Lung microvascular endothelial cell (primary cell): ENCODE measurements at places on chromosomes 7 and 10.

- DNase-seq: no peak
These were observed 141.2 kb upstream of the KLF6 start for GRCh38 chr10:3926258-3926657.

DNA sequence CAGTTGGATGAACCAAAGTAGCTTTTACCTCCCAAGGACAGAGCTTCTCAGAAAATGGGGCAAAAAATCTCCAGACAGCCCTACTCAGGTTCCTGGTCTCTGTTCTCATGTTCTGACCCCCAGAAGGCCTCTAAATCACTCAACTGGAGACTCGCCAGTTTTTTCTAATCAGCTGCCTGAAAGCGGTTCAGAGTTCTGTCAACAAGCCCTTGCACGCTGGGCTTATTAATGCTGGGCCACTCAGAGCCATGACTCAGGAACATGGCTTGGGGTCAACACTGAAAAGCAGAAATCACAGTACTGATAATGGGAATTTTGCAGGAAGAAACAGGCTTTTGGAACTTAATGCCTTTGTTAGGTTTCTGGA, 15.3 kb downstream of the ECHDC3 start:
- DNase-seq: peak; percentile 95

DNA sequence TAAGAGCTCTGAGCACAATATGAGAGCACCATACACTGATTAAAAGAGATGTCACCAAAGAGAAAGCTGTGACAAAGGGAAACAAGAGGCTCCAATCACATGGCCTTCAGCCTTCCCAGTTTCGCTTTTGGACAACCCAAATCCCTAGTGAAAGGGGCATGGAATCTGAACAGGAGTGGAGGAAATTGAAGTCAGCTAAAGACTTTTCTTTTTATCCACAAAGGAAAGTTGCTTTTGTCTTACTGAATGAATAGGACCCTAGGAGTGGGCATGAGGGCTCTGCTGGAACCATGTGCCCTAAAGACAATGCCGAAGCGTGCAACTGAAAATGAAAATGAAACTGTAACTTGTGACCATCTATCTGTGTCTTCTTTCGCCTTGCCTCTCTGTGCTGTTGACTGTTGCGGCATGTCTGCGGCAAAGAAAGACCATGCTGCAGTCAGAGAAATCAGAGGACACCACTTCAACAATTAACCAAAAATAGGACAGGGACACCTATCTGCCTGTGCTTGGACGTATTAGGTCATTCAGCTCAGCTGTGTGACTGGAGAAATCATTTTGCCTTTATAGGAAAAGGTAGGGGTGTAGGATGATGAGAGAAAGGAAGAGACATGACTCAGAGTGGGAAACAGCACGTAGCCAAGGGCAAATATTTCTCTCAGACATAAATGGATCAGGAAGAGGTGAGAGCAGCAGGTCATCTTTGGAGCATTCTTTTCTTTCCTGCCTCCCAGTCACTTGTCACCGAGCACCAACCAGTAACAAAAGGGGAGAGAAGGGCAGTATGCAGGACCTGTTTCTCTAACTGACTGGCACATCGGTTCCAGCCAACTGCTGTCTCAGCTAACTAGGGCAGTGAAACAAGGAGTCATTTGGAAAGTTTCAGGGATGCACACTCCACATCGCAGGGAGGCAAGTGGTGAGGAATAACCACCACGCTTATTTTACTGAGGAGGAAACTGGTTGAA, 12.3 kb downstream of the CAV2 start:
- DNase-seq: peak; percentile 94

DNA sequence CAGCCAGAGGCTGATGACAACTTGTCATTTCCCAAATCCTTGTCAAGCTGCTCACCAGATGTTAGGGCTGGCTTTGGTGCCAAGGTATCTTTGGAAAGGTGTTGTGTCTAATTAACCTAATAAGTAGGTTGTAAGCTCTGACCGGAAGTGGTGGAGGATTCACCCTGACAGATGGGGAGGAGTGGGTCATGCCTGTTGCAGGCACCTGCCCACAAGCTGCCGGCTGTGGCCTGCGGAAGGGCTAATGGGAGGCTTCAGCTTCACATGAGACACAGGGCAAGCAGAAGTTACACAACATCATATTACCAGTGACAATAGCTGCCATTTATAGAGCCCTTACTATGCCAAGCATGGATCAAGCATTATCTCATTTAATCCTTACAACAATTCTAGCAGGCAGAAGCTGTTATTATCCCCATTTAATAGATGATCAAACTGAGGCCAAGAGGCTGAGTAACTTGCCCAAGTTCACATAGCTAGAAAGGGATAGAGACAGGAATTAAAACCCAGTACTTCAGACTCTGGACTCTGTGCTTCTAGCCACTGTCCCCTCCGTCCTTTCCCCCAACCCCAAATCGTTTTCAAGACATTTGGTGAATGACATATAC, 63.1 kb upstream of the DUSP5 start:
- no peak for DNase-seq

GRCh38 chr7:1255080-1255816, 22.6 kb downstream of the UNCX start:
- no peak for DNase-seq

DNA sequence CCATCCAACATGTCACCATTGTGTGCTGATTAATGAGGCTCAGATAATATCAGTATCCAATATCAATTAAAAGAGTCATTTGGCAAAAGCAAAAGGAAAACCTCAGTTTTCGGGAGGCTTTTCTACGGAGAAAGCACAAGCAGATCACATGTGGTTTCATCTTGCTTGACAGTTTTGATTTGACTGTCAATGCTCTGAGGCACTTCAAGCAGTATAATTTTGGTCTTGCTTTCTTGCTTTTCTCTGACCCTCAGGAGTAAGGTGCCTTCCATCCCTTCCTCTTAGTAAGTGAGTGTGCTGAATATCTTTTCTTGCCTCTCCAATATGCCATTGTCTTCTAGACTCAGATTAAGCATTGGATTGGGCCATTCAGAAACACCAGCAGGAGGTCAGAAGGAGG, 115.5 kb upstream of the CALCR start:
- DNase-seq: no peak

DNA sequence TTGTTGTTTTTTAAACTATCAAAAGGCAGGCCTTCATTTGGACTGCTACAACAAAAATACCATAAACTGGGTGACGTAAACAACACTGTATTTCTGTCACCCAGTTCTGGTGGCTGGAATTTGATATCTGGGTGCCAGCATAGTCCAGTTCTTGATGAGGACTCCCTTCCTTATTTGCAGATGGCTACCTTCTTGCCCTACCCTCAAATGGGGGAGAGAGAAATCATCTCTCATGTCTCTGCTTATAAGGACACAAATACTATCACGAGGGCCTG, 25.2 kb downstream of the ACTA2 start:
- no peak for DNase-seq

DNA sequence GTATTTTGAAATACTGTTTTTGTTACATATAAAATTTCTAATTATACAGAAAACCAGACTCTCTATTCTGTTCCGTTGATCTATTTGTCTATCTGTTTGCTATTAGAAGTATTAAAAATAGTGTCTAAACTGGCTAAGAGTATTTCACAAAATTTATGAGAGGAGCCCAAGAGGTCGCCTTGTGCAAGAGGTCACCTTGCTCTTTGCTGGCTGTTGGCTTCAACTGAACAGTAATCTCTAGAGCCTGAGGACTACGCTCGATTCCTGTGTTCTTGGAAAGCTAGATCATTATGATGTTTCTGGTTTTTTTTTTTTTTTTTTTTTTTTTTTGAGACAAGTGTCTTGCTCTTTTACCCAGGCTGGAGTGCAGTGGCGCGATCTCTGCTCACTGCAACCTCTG, 428.6 kb downstream of the LRMDA start:
- DNase-seq: no peak

DNA sequence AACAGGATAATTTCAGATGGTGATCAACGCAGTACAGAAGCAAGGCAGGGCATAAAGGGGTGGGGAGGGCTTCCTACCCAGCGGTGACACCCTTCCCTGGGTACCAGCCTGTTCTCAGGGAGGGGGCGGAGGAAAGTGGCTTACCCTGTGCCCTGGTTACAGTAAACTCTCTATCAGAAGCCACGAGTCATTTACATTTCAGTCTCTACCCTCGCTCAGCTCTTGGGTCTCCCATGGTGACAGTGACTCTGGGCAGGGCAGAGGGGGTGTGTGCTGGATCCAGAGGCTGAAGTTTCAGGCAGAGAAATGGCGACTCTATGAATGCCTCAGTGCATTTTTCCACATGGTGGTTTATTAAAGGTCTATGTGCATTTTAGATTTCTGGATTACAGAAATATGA, 107.0 kb downstream of the ADARB2 start:
- DNase-seq: no peak

GRCh38 chr10:102632394-102633111, 11.7 kb upstream of the TRIM8 start:
- DNase-seq: peak; percentile 37

- peak; percentile 73 for DNase-seq
These were observed 345.7 kb upstream of the KLF6 start for GRCh38 chr10:4130685-4131084.

DNA sequence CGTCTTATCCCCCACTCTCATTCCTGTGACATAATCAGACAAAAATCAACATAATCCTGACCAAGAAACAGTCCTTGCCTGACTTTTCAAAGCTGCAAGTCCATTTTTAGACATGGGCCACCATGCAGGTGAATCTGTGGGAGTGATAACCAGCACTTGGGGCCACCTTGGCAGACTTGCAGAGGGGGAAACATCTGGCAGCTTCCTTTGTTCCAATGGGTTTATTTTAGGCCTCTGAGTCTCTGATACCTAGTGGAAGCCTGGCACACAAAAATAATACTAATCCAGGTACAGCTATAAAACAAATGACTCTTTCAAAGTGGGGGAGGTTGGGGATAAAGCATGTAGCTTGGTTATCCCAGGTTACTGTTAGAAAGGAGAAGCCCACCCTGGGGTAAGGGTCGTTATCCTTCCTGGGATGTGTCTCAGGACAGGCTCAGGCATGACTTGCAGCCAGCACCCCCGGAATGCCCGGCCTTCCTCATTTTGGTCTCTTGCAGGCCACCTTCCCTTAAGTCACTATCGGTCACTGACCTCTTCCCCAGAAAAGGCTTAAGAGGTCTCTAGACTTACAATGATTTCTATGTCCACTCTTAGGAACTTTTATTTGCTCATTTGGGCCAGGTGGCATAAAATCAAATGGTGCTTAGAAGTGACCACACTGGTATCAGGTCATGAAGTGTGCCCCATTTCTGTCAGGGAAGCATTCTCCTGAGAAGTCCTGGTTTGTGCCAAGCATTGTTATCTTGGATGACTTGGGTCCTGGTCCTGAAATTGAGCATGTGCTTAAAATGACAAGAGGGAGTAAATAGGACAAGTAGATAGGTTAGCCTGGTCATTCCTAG, 37.6 kb downstream of the EEPD1 start:
- no peak for DNase-seq

- no peak for DNase-seq
These were observed 58.2 kb downstream of the RBM33 start for GRCh38 chr7:155702616-155703015.

DNA sequence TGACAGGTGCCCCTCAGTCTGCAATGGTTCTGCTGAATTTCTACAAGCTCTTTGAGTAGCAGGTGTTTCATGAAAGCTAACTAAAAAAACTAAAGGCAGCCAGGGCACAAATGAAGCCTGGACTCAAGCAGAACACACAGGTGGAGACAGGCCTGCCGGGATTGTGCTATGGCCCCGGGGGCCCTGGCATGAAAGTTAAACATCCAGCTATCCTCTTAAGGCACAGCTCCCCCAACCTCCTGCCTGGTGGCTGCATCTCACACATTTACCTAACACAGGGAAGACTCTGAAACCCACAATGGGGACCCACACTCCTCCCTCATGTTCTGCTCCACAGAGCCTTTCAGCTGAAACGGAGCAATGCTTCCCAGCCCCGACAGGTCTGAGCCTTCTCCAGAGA, 76.3 kb upstream of the CAMK2B start:
- DNase-seq: no peak

- DNase-seq: no peak
These were observed 892.6 kb downstream of the XPNPEP1 start for GRCh38 chr10:109030581-109031210.

- DNase-seq: no peak
These were observed 194.6 kb upstream of the TBX20 start for GRCh38 chr7:35448486-35448885.

- DNase-seq: no peak
These were observed 305.5 kb downstream of the DNAJB9 start for GRCh38 chr7:108875139-108875538.

GRCh38 chr7:34747176-34747781, 89.3 kb downstream of the NPSR1 start:
- DNase-seq: no peak

- no peak for DNase-seq
These were observed 95.3 kb downstream of the SEM1 start for GRCh38 chr7:96614154-96614867.

DNA sequence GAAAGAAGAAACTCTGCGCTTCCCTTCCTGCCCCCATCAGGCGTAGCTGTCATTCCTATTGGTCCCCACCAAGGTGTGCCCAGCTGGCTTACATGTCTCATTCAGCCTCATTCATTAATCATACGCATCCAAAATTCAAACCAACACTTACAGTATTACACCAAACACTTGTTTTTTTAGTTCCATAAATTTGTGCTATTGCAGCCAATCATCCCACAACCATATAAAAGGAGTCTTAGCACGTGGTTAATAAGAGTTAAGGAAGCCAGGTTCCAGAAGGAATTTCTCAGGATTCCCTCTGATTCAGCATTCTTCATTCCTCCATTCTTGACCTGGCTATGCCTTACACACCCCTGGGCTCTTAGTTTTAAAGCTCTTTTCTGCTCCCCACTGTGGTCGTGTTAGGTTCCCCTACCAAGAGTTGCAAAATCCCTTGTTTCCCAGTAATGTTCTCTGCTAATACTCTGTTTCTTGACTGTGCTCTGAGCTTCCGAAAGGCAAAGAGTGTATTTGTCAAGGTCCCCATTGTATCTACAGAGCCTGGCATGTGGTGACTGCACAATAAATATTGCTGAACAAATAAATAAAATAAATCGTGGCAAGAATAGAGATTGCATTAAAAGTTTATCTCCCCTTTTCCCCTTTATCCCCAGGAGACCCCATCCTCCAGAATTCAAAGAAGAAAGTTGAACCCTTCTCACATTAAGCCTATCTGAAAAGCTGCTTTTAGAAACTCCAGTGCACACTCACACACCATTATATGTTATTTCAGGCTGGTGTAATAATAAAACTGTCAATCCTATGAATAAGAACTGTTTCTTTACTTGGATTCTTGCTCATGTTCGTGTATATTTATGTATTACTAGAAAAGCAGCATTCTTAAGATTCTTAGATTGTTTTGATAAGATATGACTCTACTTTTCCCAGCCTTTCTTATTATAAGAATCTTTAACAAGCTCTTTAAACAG, 514.4 kb downstream of the INHBA start:
- peak; percentile 81 for DNase-seq
